Stimulated activated CD8-positive, alpha-beta memory T cell treated with anti-CD3 and anti-CD28 coated beads, Interleukin-7, amount 100 ng/mL, for 24 hours (primary cell): ENCODE measurements at places on chromosomes 12 and 14.
A peak's percentile ranks its signal among the peaks of the same experiment; 100 is the strongest.

- DNase-seq: peak; percentile 19
These were observed 43.8 kb downstream of the DDHD1 start for GRCh38 chr14:53109105-53110041.

DNA sequence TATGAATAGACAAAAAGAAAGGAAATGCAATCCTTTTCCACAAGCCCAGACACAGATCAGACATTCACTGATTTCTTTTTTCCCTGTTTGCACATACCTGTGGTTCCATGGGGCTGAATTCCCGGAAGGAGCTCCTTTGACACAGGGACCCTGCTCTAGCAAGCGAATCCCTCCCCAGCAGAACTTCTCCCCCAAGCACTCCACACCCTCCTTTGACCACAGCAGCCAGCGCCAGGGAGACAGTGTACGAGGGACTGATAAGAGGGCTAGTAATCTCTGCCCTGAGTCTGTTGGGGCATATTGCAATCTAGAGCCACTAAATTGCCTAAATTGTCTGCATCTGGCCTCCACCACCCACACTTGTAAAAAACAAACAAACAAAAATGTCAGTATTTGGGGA lies 83.4 kb upstream of the NTF3 start:
- DNase-seq: no peak

DNA sequence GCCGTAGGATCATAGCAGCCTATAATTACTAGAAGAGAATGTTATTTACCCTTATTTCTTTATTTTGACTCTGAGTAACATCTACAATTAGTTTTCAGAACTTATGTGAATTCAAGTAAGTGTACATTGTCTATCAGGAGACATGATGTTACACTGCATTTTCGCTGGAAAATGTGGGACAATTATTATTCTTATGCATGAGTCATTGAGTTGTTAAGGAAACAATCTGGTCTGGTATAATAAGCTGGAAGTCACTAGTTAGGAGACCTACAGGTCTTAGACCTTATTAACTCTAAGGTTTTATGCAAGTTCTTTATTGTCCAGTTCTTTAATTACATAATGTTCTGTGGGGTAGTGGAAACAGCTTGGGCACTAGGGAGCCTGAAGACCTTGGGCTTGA lies 5.8 kb downstream of the KTN1 start:
- no peak for DNase-seq

- no peak for DNase-seq
These were observed 62.8 kb upstream of the FOXN3 start for GRCh38 chr14:89479802-89480201.

DNA sequence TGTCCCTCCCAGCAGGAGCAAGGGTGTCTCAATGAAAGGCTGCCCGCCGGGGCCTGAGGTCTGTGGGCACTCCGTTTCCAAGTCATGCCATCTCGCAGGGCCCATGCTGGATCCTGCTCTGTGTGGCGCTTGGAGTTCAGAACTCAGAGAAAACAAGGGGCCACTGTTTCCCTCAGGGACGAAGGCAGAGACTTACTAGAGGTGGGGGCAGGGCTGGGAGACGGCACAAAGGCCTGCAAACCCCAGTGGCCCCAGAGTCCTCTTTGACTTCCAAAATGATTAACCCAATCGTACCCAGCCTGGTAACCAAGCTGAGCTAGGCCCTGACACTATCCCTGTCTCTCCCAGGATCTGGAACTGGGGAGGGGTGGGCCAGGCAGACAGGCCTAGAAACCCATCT lies 95.8 kb downstream of the ITPK1 start:
- DNase-seq: no peak

GRCh38 chr12:94276725-94277124 lies 128.3 kb downstream of the PLXNC1 start:
- DNase-seq: no peak

DNA sequence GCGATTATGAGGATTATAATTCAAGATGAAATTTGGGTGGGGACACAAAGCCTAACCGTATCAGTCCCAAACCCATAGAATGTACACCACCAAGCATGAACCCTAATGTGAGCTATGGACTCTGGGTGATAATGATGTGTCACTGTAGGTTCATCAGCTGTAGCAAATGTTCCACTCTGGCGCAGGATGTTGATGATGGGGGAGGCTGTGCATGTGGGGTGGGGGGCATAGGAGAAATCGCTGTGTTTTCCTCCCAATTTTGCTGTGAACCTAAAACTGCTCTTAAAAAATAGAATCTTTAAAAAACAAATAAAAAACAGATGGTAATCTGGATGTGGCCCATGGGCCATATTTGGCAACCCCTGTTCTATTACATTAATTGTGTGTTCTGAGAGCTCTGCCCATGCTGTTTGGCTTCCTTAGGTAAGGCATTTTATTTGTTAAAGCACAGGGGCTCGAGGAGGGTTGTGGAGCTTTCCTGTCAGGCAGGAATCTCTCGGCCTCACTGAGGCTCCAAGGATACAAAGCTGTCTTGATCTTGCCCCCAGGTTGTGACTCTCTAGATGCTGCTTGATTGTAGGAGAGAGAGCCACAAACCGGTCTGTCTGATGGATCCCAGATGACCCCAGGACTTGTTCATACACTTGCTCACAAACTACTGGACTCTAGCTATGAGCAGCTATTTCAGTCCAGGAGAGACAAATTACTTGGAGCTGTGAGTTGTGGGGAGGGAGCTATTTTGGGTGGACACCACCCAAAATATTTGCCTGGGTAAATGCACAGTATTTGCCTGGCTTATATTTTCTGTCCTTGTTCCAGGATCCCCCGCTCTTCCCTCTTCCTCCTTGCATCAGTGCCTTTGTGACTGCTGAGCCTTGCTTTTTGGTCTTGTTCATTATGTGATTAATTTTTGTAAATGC lies 340.2 kb downstream of the MED13L start:
- no peak for DNase-seq

- no peak for DNase-seq
These were observed 158.9 kb downstream of the GPR65 start for GRCh38 chr14:88163731-88164255.

GRCh38 chr14:68574461-68574860 lies 218.4 kb downstream of the ZFP36L1 start:
- no peak for DNase-seq

- no peak for DNase-seq
These were observed 294.6 kb downstream of the FLRT2 start for GRCh38 chr14:85824526-85824925.

DNA sequence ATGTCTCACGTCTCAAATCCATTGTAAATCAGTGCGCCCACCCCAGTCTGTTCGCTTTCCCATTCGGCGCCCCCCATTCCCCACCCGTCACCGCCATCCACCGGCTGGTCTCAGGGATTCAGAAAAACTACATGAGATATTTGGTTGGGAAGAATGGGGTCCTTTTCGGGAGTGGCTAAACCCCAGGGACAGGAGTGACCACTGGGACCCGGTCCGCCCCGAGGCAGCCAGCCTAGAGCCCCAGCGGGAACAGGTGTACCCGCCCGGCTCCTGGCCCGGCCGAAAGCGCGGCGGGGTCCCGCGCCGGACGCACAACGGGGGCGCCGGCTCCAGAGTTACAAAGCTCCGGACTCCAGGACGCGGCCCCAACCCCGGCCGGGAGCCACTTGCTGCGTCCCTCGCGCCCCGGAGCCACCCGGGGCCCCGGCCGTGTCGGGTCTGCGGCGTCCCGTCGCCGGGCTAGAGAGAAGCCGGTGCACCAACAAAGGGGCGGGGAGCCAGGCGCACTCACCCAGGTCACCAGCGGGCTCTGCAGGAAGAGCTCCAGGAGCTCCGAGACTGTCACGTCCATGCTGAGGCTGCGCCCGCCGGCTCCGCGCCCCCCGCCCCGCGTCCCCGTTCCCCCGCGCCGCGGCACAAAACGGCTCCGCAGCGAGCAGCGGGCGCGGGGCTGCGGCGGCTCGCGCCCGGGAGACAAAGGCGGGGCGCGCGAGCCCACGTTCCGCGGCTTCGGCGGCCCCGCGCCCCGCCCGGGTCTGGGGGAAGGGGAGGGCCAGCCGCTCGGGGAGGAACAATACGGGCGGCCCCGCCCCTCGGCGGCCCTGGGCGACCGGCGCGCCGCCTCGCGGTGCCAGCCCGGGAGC lies at the start of gene CCDC88C:
Gene CCDC88C, minus strand, starts transcription at position 701 of the 863 bp plus-strand sequence. Its CDS starts 130 bp downstream, at position 571.
- no peak for DNase-seq

- DNase-seq: no peak
These were observed 75.3 kb upstream of the SYT10 start for GRCh38 chr12:33514893-33515292.

GRCh38 chr14:88765130-88765529 lies 27.6 kb downstream of the EML5 start:
- no peak for DNase-seq

DNA sequence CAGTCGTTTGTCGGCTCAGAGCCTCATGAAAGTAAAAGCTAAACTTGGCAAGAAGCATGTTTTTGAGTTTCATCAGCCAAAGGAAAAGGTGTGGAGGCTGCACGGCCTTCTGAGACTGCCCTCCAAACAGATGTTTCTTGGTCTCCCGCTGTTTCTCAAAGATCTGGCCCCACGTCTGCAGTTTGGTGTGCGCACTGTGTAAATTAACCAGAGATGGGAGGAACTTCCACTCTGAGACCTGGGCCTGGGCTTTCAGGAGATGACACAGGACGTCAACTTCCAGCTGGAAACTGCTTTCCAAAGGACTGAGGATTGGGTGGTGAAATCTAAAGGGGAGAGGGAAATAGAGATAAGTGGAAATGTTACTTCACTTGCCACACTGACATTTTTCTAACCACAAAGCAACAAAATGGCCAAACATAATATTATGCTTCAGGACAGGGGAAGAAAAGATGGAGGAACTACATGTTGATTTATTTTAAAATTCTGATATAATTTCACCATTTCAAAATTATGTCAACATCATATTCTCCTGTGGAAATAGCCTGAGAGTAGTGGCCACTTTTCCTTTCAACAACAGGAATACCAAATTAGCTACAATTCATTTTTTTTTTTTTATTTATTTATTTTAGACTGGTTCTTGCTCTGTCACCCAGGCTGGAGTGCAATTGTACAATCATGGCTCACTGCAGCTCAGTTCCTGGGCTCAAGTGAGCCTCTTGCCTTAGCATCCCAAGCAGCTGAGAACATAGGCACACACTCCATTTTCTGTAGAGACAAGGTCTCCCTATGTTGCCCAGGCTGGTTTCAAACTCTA lies 27.6 kb downstream of the KICS2 start:
- DNase-seq: no peak

- no peak for DNase-seq
These were observed 59.2 kb upstream of the PELI2 start for GRCh38 chr14:56059054-56059453.

GRCh38 chr12:131844656-131845055 lies 16.5 kb downstream of the MMP17 start:
- no peak for DNase-seq

DNA sequence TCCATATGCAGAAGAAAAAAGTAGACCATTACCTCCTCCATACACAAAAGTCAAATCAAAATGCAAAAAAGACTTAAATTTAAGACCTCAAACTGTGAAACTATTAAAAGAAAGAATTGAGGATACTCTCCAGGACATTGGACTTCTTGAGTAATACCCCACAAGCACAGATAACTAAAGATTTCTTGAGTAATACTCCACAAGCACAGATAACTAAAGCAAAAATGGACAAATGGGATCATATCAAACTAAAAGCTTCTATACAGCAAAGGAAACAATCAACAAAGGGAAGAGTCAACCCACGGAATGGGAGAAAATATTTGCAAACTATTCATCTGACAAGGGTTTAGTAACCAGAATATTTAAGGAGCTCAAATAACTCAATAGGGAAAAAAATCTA lies 427.9 kb downstream of the CCDC91 start:
- no peak for DNase-seq

DNA sequence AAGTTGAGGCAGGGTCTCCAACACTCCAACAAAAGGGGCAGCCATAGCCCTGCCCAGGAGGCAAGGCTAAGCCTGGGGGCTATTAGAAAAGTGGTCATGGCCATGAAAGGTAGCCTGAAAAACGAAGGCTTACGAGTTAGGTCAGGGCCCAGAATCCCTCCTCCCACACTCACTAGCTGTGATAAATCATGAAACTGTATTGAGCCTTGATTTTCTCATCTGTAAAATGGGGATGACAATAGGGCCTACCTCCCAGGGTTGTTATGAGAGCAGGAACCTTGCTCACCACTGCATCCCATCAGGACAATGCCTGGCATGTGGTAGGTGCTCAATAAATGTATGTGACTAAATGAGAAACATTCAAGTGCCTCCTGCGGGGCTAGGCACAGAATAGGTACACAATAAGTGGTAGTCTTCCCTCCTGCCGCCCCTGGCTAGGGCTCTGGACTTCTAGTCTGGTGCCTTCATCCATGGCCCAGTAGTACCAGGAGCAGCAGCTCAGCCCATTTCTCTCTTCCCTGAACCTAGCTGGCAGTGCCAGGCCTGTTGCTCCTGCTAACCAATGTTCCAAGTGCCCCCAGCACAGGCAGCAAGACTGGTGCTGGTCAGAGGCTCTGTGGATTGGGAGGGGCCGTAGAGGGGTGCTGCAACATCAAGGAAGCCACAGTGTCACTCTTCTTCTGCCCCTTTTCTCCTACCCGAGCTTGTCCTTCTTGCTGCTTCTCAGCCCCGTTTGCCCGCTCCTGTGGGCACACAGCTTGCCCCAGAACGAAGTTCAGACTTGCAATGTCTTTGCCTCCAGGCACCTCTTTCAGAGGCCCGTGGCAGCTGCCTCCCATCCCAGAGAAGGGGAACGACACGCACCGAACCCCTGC lies 7.8 kb downstream of the PGF start:
- no peak for DNase-seq

GRCh38 chr12:88399811-88400210 lies 180.5 kb downstream of the KITLG start:
- DNase-seq: no peak

DNA sequence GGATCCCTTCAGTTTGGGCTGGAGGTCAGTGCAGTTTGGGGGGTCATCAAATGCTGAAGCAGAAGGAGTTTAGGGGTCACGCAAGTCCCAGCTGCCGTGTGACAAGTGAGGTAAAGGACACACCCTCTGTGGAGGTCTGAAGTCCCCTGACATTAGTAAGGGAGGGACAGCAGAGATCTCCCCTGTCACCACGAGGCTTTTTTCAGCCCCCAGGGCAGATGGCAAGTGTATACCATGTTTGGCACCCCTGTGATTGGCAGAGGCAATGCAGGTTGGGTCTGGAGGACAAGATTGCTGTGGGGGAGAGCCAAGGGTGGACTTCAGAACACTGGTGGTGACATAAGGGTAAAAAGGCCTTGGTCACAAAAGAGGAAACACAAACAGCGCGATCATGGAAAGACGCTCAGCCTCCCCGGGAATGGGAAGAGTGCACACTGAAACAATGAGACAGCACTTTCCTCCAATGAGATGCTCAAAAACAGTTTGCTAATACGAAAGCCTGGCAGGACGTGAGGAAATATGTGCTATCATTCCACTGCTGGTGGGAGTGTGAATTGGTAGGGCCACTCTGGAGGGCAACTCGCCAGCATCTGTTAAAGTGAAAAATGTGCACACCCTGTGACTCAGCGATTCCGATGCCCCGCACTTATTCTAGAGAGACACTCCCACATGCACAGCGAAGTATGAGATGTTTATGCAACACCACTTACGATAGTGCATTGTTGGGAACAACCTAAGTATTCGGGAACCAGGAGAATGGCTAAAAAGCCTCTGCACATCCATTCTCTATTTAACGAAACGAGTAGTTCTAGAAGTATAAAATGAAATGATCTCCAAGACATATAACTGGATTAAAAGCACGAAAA lies 14.4 kb upstream of the CD27 start:
- no peak for DNase-seq
